Trophoblast cell (in vitro differentiated cells and primary cell): ENCODE measurements at places on chromosomes 12 and 14.

- no peak for DNase-seq
- H3K4me1 ChIP-seq, result no peaks in the 10 kb centered on the region
- H3K36me3 ChIP-seq, result no peaks in the 10 kb centered on the region
These were observed 56.0 kb downstream of the LLPH start for GRCh38 chr12:66074561-66074960.

GRCh38 chr14:80304125-80304766 lies 92.9 kb upstream of the DIO2 start:
- H3K4me3 ChIP-seq, result no peak overlapping the region
- no peaks in the 10 kb centered on the region for H3K36me3 ChIP-seq
- H3K27me3 ChIP-seq, result no peaks in the 10 kb centered on the region
- H3K4me1 ChIP-seq, result no peaks in the 10 kb centered on the region

DNA sequence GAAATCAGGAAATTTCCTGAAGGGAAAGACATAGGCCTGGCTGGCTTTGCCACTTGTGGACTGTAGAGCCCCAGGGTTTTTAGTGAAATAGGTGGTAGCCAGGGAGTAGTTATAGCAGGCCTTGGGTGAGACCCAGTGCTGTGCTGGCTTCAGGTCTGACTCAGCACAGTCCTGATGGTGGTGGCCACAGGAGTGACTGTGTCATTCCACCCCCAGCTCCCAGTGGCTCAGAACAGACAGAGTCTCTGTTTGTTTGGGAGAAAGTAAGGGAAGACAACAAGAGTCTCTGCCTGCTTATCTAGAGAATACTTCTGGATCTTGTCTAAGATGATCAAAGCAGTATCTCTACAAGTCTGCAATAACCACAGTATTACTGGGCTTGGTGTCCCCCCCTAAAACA lies 27.5 kb upstream of the OR6J1 start:
- H3K27me3 ChIP-seq, result no peaks in the 10 kb centered on the region
- no peak overlapping the region for H3K4me3 ChIP-seq
- peak; percentile 3 for DNase-seq
- H3K36me3 ChIP-seq, result no peaks in the 10 kb centered on the region
- H3K27ac ChIP-seq, result no peak overlapping the region

GRCh38 chr12:102765736-102766135 lies 151.3 kb downstream of the PAH start:
- no peak for DNase-seq
- H3K4me3 ChIP-seq, result no peak overlapping the region
- no peak overlapping the region for H3K27ac ChIP-seq
- no peaks in the 10 kb centered on the region for H3K4me1 ChIP-seq

DNA sequence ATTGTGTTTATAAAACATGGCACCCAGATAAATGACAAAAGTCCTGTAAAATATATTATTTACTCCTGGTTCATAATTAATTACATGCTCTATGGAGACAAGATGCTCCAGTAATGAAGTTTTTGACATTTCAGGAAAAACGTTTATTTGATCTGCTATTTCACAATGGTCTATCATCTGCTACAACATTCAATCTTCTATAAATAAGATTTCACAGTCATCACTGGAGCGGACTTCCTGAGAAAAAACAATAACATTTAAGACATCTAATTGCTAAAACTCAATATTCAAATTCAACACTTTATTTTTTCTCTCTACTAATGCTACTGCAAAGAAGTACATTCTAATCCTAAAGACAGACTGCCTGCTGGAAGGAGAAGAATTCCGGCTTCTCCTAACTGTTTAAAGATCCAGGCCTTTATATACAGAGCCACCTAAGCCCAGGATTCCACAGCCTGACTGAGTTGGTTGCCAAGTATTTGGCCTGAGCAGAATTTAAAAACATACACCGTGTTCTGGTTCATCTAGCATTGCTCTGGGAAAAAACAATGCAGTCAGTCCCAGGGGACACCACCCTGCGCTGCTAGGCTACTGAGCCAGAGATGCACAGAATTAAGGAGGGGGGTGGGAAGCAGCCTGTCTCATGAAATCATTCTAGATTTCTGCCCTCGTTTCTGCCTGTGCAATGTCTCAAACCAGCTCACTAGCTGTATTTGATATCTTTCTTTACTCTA lies 58.0 kb downstream of the TMTC1 start:
- DNase-seq, result no peak
- no peak overlapping the region for H3K27ac ChIP-seq
- no peaks in the 10 kb centered on the region for H3K36me3 ChIP-seq
- H3K27me3 ChIP-seq, result no peaks in the 10 kb centered on the region
- H3K4me1 ChIP-seq, result no peaks in the 10 kb centered on the region

DNA sequence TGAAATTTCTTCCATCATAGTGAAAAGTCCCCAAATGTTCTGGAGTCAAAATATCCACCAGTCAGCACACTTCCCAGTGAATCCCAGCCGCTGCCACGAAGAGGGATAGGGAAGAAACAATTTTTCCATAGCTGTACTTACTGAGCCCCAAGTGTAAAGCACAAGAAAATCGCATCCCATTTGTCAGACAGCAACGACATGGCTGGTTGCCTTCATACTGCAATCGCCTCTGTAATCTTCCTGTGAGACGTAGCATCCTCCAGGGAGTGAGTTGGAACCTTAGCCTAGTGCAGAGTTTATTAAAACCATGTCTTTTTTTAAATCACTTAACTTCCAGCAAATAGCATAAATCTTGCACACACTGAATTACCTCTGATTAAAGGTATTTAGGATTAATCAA lies 56.8 kb downstream of the GNG2 start:
- H3K27me3 ChIP-seq, result no peaks in the 10 kb centered on the region
- no peak for DNase-seq
- H3K4me3 ChIP-seq, result no peak overlapping the region
- no peak overlapping the region for H3K27ac ChIP-seq
- no peaks in the 10 kb centered on the region for H3K36me3 ChIP-seq

DNA sequence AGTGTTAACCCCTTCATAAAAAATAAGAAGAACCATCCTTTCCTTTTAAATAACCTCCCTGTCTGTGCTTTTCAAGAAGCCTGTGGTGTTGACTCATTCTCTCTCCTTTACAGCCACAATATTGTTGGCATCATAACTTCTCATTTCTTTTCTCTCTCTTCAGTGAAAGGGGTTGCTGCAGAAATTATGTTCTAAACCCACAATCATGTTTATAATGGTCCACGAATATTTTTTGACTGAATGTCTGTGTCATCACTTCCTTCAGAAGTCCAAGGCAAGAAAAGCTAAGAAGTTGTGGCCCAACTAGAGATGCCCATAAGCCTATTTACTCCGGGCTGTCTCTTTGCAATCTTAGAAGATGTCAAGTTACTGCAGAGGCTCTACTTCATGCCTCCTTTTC lies 488.3 kb downstream of the APAF1 start:
- H3K27ac ChIP-seq, result no peak overlapping the region
- H3K4me1 ChIP-seq, result no peaks in the 10 kb centered on the region
- no peaks in the 10 kb centered on the region for H3K27me3 ChIP-seq
- H3K36me3 ChIP-seq, result no peaks in the 10 kb centered on the region
- no peak for DNase-seq

- no peak for DNase-seq
- H3K36me3 ChIP-seq, result no peaks in the 10 kb centered on the region
- no peaks in the 10 kb centered on the region for H3K27me3 ChIP-seq
- no peak overlapping the region for H3K27ac ChIP-seq
- no peak overlapping the region for H3K4me3 ChIP-seq
These were observed 344.6 kb downstream of the C12orf75 start for GRCh38 chr12:105674871-105675699.

DNA sequence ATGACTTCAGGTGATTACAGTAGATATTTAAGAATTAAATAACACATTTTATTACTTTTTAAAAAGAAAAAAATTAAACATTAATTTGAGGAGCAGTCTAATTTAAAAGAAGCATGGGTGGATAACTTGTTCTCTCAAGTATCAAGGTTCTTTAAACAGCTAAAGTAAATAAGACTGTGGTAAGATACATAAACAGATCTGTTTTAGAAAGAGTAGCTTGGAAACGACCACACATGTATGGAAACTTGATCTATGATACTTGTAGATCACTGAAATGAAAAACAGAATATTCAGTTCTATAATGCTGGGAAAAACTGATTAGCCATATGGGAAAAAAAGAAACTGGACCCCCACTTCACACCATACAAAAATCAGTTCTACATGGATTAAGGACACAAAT lies 36.0 kb downstream of the TC2N start:
- no peak overlapping the region for H3K27ac ChIP-seq
- no peak for DNase-seq
- no peaks in the 10 kb centered on the region for H3K27me3 ChIP-seq
- no peaks in the 10 kb centered on the region for H3K4me1 ChIP-seq
- H3K4me3 ChIP-seq, result no peak overlapping the region
- H3K36me3 ChIP-seq, result no peaks in the 10 kb centered on the region

GRCh38 chr12:65170209-65170881 lies 962 bp downstream of the LEMD3 start:
- H3K36me3 ChIP-seq, result no peaks in the 10 kb centered on the region
- peak overlapping the region; percentile 98 for H3K4me3 ChIP-seq
- peak overlapping the region; percentile 84 for H3K27ac ChIP-seq

GRCh38 chr12:27467641-27468040 lies 21.1 kb downstream of the SMCO2 start:
- no peak for DNase-seq
- no peaks in the 10 kb centered on the region for H3K27me3 ChIP-seq
- H3K4me3 ChIP-seq, result no peak overlapping the region
- no peaks in the 10 kb centered on the region for H3K36me3 ChIP-seq

- no peak overlapping the region for H3K4me3 ChIP-seq
- H3K27ac ChIP-seq, result no peak overlapping the region
- H3K27me3 ChIP-seq, result no peaks in the 10 kb centered on the region
- no peak for DNase-seq
These were observed 125.4 kb upstream of the TMCC3 start for GRCh38 chr12:94775710-94776109.

GRCh38 chr14:84963518-84963917 lies 566.4 kb upstream of the FLRT2 start:
- H3K36me3 ChIP-seq, result no peaks in the 10 kb centered on the region
- no peaks in the 10 kb centered on the region for H3K27me3 ChIP-seq
- DNase-seq, result no peak
- H3K4me3 ChIP-seq, result no peak overlapping the region

GRCh38 chr14:80313806-80314205 lies 102.5 kb upstream of the DIO2 start:
- no peak overlapping the region for H3K4me3 ChIP-seq
- no peaks in the 10 kb centered on the region for H3K27me3 ChIP-seq
- H3K27ac ChIP-seq, result no peak overlapping the region
- no peaks in the 10 kb centered on the region for H3K36me3 ChIP-seq
- no peaks in the 10 kb centered on the region for H3K4me1 ChIP-seq
- DNase-seq, result no peak

DNA sequence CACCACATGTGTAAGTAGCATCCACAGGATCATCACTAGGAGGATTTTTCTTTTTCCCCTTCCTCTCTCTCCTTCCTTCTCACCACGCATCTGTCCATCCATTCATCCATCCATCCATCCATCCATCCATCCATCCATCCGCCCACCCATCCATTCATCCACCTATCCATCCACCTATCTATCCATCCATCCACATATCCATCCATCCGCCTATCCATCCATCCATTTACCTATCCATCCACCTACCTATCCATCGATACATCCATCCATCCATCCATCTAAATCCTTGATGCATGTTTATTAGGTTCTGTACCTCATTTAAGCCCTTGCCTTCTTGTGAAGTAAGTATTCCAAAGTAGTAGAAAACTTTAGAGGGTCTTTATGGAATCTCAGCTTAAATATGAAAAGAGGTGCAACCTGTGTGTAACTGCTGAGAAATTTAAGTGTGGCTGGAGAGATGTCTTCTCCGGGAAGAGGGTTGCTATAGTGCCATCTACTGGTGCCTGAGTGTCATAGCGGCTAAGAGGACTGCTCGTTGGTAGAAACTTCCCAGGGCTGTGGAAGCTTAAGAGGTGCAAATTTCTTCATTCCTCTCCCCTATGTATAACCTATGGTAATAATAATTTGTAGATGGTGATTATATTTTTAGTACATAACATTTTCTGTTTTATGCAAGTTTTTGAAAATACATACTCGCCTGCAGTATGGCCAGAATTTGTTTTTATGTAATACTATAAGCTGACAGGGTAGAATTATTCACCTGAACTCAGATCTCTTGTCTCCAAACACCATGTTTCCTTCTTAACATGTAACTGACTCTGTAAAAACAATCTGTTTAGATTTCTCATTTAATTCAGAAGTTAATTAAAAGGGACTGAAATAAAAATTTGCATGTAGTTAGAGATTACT lies 46.0 kb downstream of the MYO1H start:
- H3K36me3 ChIP-seq, result no peaks in the 10 kb centered on the region
- peak; percentile 87 for DNase-seq
- no peaks in the 10 kb centered on the region for H3K27me3 ChIP-seq
- H3K4me3 ChIP-seq, result no peak overlapping the region

- no peaks in the 10 kb centered on the region for H3K27me3 ChIP-seq
- DNase-seq, result peak; percentile 1
- no peak overlapping the region for H3K27ac ChIP-seq
- H3K4me1 ChIP-seq, result peaks cover 3% of the 10 kb centered on the region
These were observed 514.6 kb upstream of the FBXO33 start for GRCh38 chr14:39946807-39947206.

GRCh38 chr12:10584415-10584814 lies 29.0 kb downstream of the MAGOHB start:
- no peak overlapping the region for H3K4me3 ChIP-seq
- H3K4me1 ChIP-seq, result no peaks in the 10 kb centered on the region
- DNase-seq, result no peak
- peaks cover 5% of the 10 kb centered on the region for H3K36me3 ChIP-seq
- no peaks in the 10 kb centered on the region for H3K27me3 ChIP-seq
